ENCODE measurements at places on chromosomes 2 and 18.

GRCh38 chr2:191910518-191910917, 63.6 kb upstream of the CAVIN2 start:
- no peak for DNase-seq

DNA sequence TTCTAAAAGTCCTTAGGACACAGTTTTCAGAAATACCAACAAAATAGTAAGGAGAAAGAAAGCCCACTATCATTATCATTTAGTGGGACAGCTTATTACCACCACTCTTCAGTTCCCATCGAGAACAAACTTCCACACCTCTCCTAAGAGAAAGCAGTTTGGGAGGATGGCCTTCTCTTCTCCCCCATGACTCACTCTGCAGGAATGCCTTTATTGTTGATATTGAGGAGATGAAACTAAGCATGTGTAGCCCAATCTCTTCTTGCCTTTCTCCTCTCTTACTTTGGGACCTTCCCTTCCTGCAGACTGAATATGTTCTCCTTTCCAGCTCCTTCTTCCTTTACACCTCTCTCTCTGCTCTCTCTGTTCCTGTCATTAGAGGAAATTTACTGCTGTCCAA, 30.0 kb upstream of the ERMN start:
- DNase-seq = no peak

GRCh38 chr18:73646772-73647171, 500.9 kb downstream of the FBXO15 start:
- DNase-seq = no peak

- no peak for DNase-seq
Measured at GRCh38 chr2:120715353-120715752, 20.3 kb upstream of the GLI2 start.

DNA sequence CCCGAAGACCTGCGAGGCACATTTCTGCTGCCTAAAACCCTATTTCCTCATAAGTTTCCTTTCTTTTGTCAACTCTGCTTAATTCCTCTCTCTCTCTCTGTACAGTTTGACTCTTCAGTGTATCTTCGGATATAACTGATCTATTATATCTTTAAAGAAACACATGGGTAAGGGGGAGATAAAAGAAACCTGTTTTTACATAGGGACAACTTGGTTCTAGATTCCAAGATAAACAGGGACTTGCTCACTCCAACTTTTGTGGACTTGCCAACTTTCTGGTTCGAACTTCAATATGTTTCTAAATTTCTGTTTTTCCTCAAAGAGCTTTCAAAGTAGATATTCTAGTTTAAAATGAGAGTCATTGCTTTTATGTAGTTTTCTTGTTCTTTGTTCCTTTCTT, 182.7 kb upstream of the EPC2 start:
- DNase-seq = no peak

GRCh38 chr18:11497585-11497984, 111.8 kb upstream of the SLC35G4 start:
- no peak for DNase-seq

DNA sequence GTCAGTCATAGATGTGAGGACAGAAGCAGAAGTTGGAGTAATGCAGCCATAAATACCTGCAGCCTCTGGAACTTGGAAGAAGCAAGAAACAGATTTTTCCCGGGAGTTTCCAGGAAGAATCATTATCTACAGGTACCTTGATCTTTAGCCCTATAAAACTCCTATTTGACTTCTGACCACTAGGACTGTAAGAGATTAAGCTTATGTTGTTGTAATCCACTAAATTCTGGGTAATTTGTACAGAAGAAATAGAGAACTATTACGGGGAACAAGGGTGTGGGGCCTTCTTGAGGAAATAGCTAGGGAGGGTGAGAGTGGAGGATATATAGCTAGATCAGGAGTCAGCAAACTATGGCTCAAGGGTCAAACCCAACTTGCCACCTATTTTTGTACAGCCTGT, 353.2 kb downstream of the SLC4A3 start:
- no peak for DNase-seq

GRCh38 chr2:67930156-67930555, 132.6 kb downstream of the C1D start:
- no peak for DNase-seq

- no peak for DNase-seq
Measured at GRCh38 chr18:80086281-80086680, 22.8 kb upstream of the ADNP2 start.

DNA sequence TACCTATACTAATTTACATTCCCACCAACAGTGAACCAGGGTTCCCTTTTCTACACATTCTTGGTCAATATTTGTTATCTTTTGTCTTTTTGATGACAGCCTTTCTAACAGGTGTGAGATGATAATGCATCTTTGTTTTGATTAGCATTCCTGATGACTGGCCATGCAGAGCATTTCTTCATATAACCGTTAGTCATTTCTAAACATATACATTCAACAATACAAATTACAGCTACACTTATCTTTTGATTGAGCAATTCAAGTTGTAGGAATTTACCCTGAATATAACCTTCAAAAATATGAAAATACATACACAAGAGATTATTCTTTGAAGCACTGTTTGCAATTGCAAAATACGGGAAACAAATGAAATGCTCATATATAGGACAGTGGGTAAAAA, 94.9 kb downstream of the TMEM131 start:
- DNase-seq = no peak

GRCh38 chr2:25341011-25341727, 556 bp downstream of the DNMT3A start:
- DNase-seq = no peak
